CD4-positive, alpha-beta T cell treated with Interleukin-4 for 1 hour (primary cell): ENCODE measurements at places on chromosomes 7 and 10.

DNA sequence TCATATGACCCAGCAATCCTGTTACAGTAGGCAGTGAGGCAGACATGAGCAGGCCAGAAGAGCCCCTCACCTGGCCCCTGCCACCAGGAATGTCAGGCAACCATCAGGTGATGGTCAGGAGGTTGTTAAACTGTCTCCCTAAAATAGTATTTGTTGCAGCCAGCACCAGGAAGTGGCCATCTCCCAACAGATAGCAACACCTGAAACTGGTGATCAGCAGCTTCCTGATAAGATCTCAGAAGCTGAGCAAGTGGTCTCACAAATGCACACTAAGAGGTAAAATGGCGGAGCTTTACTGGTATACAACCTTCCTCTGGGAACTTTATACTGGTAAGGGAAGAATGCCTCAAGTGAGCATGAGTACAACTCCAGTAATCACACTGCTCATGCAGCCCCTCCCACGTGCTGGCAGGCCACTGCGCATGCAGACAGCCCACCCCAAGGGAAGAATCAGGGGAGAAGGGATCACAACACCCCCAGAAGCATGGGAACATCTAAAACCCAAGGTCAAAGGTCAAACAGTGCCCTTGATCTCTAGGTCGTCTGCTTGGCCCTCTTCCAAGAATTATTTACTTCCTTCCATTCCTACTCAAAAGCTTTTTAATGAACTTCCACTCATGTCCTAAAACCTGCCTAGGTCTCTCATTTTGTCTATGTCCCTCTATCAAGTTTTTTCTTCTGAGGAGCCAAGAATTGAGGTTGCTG is 133.5 kb downstream of the DOCK4 start:
- no peak for DNase-seq

- no peak for DNase-seq
Observed at GRCh38 chr7:137476937-137477336, 133.4 kb upstream of the PTN start.

DNA sequence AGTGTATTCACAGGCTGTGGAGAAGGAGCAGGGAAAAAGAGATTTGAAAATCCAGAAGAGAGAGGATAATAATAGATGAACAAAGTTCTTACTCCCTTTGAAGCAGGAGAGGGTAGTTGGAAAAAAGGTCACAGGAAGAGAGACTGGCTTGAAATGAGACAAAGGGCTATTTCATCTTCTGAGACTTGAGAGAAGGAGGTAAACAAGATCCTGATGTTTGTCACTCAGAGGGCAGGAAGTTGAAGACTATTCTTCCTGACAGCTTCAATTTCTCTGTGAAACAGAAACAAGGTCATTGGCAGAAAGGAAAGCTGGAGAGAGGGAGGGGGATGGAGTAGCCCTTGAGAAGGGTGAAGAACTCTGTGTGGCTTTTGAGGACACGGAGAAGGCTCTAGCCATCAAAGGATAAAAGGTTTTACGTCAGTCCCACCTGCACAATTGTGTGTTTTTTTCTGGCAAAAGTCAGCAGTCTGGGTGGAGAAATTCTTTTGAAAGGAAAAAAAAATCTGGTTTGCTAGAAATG is 216.1 kb upstream of the STEAP4 start:
- no peak for DNase-seq

GRCh38 chr10:4082861-4083260 is 297.9 kb upstream of the KLF6 start:
- no peak for DNase-seq

DNA sequence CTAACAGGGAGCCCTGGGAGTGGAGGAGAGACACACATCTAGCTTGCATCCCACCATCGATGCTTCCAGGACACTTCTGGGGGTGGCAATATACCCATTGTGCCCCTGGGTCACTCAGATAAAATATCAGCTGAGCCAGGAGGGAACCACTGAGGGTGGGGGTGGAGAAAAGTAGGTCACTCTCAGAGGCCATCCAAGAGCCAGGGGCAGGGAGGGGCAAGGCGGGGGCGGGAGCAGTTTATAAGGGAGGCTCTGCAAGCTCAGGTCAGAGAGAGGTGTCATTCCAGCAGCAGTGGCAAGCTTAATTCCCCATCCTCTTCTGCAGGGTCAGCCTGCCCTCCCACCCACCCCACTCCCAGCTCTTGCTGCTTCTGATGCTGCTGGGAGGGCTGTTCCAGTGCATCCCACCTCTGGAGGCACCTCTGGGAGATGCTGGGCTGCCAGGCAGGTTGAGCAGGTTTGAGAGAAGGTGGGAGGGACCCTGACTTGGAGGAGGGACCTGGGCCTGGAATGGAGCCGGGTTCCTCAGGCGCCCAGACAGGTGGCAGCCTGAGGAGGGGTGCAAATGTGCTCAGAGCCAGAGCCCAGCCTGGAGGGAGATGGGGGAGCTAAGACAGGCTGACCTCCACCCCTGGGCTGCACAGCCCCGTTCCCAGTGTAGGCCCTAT is 20.1 kb upstream of the TLX1 start:
- no peak for DNase-seq

DNA sequence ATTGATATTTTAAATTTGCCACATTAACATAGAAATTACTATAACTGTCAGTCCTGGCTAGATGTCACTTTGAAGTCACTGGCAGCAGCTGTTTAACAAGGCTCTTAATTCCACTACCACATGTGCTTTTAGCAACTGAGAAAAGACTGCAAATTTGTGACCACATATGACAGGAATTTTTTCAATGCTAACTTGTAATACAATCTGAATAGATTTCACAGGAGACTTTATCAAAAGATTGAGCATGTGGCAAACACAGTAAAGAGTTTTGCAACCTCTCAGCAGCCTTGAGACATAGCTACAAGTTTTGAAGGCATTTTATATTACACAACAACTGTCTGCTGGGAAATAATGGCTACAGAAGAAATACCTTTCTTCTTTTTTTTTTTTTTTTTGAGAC is 73.0 kb downstream of the MICU1 start:
- no peak for DNase-seq

- DNase-seq = no peak
Observed at GRCh38 chr10:114609518-114610426, 48.3 kb downstream of the ABLIM1 start.

DNA sequence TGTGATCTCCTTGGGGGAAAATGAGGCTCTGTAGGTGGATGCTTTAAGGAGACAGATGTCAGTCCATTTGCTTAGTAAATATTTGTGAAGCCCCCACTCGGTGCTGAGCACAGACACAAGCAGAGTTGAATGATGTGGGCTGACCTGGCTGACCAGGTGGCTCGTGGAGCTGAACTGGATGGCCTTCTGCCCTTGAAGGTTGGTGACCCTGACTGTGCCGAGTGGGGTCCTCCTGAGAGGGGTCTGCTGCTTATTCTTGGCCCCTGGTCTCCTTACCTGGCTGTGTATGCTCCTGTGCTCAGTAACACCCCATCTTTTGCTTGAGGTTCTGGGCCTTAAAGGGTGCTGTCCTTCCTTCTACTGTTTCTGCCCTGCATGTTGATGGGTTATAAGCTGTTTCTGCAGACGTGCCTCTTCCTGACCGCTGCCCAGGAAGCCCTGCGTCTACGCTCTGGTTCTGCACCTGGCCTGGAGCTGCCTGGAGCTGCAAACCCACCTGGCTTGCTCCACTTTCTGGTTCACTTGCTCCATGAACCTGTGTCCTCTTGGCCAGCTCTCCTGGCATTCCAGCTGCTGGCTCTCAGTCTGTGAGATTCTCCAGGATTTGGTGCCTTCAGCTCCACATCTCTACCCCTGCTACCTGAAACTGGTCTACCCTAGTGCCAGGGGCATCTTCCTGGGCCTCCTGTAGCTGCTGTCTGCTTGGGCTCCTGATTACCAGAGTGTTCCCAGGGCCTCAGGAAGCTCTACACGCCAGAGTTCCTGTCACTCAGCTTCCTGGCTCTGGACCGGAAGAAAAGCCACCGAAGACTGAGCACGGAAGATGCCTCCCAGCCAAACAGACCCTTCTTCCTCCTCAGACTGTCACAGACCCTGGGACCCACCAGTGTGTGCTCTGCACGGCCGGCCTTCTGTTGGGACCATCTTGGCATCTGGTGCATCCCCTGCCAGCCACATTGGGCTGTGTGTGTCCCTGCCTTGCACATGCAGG is 76.5 kb downstream of the ADCY1 start:
- no peak for DNase-seq

DNA sequence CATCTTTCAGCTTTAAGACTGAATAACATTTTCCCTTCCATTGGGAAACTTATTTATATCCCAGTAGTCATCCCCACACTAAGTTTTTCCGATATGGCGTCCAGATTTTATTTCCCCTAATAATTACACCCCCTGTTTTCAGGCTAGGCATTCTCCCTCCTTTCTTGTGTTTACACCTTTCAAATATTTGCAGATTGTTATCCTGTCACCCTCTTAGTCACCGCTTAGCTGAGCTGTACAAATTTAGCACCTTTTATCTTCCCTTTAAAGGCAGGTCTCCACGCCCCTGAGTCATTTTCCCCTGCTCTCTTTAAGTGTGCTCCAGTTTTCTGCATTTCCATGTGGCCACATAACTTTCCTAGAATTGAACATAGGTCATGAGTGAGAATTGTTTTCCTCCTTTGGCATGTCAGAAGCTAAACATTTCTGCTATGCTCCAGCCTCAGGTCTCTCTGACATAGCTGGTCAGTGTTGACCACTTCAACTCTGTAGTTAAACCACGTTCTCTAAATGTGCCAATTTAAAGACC is 47.4 kb downstream of the LRRC4 start:
- DNase-seq = no peak

DNA sequence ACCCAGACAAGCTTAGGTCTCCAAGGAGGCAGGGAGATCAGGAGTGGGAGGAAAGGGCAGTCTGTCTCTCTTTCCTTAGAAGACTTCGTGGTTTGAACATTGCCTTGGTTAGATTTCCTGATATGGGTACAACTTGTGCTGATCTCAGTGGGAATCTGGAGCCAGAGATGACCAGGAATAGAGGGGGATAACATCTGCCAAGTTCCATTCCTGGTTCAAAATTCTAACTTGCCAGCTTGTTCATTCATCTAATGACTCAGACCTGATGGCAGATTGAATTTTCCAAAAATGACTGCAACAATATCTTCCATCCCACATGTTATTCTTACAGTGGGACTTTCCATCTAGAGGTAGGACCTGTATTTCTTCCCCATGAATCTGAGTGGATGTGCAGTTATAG is 394.3 kb upstream of the PODXL start:
- DNase-seq = no peak

- DNase-seq = no peak
Observed at GRCh38 chr7:44698046-44698580, 50.5 kb upstream of the ZMIZ2 start.

- DNase-seq = no peak
Observed at GRCh38 chr10:32959006-32959920, 1.2 kb upstream of the ITGB1 start.

GRCh38 chr7:3461923-3462322 is 160.9 kb downstream of the SDK1 start:
- peak; percentile 70 for DNase-seq

DNA sequence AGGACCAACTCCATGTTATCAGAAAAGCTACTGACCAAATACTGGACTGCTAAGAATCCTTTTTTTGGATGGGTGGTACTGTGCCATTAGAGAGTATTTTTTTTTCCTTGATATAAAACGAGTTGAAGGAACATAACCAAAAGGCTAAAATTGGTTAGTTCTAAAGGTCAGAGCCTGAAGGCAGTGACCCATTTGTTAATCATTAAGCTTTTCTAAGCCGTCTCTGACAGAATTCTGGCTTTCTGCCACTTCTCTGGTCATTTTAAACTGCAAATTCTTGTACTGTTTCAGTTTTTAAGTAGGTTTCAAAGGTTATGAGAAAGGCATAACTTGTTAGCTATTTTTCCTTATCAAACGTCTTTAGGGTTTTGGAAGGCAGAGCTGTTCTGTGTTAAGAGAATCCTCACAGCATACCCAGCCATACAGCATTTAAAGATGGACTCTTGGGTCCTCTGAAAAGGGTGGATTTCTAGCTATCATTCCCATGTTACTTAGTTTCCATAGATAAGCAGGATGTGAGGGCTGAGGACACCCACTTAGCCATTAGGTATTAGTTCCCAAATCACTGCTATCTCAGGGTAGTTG is 196.8 kb downstream of the RNLS start:
- no peak for DNase-seq

GRCh38 chr7:135300913-135301765 is 67.5 kb downstream of the STRA8 start:
- no peak for DNase-seq

DNA sequence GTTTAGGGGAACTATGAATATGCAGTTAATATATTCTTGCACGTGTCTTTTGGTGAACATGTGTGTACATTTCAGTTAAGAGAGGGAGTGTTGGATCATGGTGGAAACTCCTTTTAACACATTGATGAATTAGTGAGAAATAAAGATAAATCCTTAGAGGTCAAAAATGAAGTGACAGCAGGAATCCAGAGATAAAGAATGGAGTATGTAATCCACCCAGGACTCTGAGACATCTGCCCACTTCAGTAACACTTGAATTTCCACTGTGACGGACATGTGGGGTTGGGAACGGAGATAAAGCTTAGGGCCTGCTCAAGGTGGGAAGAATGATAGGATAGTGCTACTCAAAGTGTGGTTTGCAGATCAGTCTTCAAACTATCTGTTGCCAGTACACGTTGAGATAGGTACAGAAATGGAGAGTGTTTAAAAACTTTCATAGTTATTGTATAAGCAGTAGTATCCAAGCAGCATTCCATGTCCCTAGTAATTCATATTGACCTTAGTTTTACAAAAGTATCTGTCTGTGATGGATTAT is 6.6 kb upstream of the RELN start:
- no peak for DNase-seq

DNA sequence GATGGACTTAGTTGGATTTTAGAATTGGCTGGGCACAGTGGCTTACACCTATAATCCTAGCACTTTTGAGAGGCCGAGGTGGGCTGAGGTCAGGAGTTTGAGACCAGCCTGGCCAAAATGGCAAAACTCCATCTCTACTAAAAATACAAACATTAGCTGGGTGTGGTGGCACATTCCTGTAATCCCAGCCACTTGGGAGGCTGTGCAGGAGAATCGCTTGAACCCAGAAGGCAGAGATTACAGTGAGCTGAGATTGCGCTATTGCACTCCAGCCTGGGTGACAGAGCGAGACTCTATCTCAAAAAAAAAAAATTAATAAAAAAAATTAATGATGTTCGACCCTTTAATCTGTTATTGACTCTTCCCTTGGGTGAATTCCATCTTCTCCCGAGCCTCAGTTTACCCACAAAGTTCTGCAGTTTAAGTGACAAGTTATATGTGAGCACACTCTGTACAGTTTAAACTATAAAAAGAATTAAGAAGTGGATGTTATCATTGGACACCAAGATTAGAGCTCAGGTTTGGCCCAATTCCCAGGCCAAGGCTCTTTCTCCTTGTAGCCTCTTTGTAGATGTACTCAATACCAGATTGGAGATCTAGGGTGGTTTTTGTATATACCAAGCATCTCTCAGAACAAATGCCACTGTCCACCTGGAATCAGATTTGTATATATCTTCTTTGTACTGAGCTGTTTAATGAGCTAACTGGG is 15.0 kb downstream of the KAT6B start:
- no peak for DNase-seq

- DNase-seq = no peak
Observed at GRCh38 chr7:120740348-120740747, 117.6 kb downstream of the TSPAN12 start.
